ENCODE measurements at places on chromosomes 5 and 9.

DNA sequence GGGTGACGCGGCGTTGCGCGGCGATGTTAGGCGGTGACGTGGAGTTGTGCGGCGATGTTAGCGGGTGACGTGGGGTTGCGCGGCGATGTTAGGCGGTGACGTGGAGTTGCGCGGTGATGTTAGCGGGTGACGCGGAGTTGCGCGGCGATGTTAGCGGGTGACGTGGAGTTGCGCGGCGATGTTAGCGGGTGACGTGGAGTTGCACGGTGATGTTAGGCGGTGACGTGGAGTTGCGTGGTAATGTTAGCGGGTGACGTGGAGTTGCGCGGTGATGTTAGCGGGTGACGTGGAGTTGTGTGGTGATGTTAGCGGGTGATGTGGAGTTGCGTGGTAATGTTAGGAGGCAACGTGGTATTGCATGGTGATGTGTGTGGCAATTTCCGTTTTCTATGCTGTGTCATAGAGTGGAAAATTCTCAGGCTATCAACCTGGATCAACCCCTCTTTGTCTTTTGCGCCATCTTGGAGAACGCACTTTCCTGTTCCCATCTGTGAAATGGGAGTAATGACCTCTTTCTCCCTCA lies 76.0 kb downstream of the ANKRD33B start:
- no peak for DNase-seq

- no peak for DNase-seq
Observed at GRCh38 chr5:16437977-16438376, 27.6 kb downstream of the ZNF622 start.

- no peak for DNase-seq
Observed at GRCh38 chr9:84387821-84388220, 47.3 kb upstream of the SLC28A3 start.

- no peak for DNase-seq
Observed at GRCh38 chr5:36728697-36729543, 122.5 kb downstream of the SLC1A3 start.

DNA sequence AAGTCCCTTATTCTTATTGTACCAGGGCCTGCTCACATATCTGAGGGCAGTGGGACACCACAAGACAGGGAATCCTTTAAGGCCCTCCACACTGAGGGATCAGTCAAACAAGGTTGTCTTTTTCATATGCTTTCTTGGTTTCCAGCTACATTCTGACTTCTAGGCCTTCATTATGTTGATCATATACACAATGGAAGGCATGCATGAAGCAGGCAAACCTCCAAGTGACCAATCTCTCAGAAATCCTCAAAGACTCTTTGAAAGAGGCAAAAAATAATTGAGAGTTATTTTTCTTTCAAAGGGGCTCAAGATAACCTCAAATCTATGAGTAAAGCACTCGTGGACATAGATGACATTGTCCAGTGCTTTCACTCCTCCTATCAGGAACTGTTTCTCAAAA lies 1195.9 kb upstream of the ACO1 start:
- no peak for DNase-seq

DNA sequence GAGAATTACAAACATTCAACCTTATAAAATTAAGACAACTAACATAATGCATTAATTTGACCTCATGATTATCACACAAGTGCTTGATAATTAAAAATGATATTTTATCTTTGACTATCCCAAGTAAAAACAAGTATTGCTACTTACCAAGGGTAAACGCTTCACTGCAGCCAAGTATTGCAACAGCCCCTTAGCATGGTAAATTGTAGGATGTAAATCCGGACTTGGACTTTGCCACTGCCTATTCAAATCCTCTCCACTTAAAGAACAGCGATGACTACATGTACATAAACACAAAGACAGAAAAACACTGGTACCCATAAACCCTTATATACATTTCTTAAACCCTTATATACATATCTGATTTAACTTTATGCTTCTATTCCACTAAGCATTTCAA lies 155.1 kb downstream of the AGTPBP1 start:
- DNase-seq = no peak

DNA sequence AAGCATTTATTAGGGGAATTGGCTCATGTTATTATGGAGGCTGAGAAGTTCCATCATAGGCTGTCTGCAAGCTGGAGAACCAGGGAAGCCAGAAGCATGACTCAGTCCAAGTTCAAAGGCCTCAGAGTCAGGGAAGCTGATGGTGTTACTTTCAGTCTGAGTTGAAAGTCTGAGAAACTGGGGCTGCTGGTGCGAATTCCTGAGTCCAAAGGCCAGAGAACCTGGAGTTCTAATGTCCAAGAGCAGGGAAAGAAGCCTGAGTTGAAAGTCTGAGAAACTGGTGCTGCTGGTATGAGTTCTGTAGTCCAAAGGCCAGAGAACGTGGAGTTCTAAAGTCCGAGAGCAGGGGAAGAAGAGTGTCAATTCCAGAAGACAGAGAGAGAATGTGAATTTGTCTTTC lies 641.1 kb downstream of the ISL1 start:
- no peak for DNase-seq

DNA sequence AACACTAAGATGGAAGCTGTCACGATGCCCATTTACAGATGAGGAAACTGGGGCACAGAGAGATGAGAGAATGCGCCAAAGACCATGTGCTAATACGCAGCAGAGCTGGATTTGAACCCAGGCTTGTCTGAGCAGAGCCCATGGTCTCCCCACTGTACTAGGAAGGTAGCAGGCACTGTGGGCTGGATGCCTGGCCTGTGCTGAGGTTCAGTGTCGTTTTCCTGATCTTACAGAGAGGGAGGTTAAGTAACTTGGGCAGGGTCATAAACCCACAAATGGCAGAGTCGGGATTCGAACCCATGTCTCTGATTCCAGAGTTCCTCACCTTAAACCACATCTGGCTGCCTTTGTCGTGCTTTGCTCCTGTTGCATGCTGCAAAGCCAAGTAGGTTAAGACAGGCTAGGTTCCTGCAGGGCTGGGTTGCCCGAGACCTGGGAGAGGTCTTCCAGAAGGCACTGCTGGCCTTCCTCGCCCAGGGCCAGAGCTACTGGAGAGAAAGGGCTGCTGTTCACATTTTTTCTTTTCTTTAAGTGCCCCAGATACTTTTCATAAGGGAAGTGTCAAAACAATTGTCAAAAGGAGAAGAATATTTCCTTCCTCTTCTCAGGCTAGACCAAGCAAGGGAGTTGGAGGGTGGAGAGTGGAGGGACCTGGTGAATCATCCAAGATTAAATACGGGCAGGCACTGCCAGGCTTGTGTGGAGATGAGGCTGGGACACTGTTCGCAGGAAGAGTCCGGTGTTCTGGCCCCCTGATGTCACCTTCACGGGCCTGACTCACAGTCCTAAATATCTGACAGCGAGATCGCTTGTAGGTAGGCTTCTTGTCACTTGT lies 3.2 kb downstream of the NEK6 start:
- DNase-seq = no peak

DNA sequence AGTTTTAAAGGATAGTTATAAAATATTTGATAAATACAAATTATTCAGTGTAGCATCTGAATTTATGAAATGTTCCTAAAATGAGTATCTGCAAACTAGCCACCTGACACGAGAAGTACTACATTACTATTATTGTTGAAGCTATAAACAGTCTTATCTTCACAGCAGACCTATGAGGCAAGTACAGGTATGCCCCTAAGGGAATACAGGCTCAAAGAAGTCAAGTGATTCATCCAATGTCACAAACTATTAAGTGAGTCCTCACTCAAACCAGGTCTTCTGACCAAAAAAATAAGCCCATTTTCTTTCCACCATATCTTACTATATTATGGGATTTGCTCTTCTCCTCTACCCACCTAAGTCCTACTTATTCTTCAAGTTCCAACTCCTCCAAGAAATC lies 28.7 kb downstream of the STRBP start:
- no peak for DNase-seq

DNA sequence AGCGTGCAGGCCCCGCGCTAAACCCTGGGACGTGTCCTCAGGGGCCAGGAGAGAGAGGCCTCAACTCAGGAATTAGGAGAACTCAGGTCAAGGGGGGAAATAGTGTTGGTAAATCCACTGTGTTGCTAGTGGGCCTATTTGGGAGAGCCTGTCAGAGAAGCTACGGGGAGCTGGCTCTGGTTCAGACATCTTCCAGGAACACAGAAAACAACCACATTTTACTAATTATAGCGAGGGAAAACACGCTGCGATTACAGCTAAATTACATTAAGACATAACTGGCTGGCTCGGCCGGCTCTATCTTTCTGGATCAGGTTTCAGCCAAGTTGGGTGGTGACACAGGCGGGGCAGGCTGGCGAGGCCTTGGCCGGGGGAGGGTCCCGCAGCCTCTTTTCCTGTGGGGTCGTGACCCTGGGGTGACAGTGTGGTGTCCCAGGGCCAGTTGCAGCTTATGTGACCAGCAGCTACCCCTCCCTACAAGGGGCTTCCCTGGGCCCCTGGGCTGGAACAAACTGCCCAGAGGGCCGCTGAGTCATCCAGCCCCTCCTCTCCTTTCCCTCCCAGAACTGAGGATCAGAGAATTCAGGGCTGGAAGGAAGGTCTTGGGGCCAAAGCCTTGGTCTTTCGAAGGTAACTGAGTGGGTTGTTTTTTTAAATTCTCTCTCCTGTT lies 75.1 kb downstream of the FGF18 start:
- no peak for DNase-seq

DNA sequence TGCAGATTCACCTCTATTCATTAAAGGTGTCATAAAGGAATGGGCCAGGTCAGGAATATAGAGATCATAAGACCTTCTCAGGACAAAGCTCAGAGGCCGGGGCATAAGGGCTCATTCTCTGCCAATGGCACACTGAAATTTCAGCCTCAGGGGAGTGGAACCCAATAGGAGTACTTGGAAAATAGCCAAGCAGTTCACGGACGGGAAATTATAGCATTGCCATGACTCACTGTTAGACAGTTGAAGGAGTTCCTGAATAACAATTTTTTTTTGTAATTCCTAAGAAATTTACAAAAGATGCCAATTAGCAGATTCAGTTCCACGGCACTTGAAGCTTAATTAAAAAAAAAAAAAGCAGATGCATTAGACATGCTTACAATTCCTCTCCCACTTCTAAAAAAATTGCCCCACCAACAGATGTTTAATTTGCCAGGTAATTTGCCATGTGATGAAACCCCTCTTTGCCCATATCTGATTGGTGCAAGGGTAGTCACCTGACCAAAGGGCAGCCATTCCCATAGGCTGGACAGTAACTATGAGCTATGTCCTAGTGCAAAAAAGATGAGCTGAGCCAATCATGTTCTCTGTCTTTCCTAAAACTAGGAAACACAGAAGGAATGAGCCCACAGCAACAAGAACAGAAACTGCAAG lies 58.6 kb downstream of the PTCD2 start:
- no peak for DNase-seq

DNA sequence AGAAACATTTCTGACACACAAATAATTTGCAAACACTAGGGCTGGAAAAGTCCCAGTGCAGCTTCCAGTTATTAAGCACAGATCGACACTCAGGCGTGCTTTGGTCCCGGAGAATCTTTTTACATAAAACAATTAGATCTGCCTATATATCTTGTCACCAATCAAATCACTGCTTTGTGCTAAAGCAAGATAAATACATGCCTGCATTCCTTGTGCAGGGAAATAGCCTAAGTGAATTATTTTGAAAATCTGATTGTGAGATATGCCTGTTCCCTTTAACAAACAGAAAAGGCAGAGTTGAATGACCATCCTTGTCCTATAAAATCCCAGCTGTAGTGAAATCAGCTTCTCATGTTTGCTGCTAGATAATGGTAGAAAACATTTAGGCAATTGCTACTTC lies 604.4 kb downstream of the CCDC171 start:
- DNase-seq = no peak

DNA sequence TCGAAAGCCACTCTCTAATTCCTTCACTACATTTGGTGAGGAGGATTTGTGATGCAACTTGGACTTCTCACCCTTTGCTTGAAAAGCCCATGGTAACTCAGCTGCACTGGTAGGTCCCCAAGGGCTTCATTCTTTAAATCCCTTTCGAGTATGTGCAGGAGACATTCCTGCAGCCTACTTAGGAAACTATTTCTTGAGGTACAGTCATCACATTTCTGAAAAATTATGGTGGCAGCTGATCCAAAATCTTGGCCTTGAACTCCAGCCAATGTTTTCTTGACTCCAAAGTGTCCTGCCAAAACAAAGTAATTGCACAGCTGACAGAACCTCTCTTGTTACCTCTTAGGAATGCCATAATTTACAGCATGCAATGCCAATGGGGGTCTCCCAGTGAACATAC lies 99.7 kb downstream of the NPR3 start:
- DNase-seq = no peak

GRCh38 chr9:14203356-14204056 lies 110.4 kb downstream of the NFIB start:
- no peak for DNase-seq

- DNase-seq = no peak
Observed at GRCh38 chr9:28934111-28934510, 1360.8 kb upstream of the C9orf72 start.

DNA sequence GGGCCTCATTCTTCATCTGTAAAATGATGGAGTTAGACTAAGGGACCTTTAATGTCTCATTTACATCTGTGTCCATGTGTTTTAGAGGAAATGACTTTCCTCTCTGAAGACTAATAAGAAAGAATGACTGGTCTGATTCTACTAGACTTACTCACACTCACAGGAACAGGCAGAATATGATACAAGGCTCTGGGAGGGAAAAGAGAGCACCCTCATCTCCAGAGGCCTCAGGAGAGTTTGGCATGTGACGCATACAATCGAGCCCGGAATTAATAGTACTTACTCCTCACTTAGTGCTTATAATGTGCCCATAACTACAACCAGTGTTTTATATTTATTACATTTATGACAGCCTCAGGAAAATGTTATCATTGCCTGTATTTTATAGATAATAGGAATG lies 608.7 kb downstream of the KCTD16 start:
- DNase-seq = no peak

DNA sequence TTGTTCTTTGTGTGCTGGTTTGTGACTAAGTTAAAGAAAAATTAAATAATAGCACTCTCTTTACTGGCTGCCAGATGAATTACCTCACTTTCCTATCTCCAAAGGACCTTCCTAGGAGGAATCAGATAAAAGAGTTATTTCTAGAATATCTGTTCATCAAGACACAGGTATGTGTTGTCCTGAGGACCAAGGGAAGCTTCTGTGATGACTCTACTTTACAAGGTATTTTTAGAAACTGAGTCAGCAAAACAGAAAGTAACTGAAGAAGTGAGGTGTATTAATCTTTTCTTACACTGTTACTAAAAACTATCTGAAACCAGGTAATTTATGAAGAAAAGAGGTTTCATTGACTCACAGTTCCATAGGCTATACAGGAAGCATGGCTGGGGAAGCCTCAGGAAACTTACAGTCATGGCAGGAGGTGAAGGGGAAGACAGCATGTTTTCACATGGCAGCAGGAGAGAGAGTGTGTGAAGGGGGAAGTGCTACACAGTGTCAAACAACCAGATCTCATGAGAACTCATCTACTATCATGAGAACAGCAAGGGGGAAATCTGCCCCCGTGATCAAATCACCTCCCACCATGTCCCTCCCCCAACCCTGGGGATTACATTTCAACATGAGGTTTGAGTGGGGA lies 189.2 kb upstream of the DMAC1 start:
- DNase-seq = no peak

DNA sequence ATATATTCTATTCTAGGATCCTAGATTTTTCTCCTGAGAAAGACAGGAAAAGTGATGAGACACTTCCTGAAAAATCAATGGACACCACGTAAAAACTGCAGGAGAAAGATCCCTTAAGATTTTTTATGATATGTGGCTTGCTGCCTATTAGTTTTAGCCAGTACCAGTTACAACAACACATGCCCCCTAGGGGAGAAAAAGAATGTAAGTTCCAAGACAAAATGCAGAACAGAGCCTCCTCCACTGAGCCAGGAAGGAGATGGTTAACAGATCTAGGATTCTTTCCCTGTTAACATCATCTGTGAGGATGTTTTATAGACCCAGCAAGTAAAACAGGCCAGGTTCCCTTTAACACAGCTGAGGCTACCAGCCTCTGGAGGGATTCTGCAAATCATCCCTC lies 574.7 kb downstream of the TLE4 start:
- no peak for DNase-seq

All from activated naive CD4-positive, alpha-beta T cell treated with anti-CD3 and anti-CD28 coated beads, Interleukin-2, amount 50 U/mL, for 16 hours (primary cell).